ENCODE measurements at places on chromosomes 4 and X.

DNA sequence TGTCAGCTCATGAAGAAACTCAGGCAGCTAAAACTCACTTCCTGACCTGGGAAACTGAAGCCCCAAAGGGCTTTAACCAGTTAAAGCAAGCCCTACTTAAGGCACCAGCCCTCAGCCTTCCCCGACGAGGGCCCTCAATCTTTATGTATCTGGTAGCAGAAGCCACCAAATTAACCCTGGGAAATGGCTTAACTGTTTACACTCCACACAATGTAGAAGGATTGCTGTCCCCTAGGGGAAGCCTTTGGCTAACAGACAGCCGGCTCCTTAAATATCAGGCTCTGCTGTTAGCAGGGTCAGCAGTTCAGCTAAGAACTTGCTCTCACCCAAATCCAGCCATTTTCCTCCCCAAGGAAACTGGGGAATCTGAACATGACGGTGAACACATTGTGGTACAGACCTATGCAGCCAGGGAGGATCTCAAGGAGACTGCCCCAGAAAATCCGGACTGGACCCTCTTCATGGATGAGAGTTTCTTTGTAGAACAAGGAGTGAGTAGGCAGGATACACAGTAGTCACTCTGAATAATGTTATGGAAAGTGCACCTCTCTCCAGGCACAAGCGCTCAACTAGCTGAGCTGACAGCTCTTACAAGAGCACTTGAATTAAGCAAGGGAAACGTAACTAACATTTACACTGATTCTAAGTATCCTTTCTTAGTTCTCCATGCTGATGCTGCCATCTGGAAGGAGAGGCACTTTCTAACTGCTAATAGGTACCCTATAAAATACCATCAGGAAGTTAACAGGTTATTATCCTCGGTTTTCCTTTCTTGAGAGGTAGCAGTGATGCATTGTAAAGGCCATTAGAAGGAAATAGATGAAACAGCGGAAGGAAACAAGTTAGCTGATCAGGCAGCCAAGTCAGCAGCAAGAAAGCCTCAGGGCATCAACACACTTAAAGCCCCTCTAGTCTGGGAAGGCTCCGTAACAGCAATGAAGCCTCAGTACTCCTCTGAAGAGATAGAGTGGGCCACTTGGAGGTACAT is 9.6 kb upstream of the NAF1 start:
- DNase-seq, result no peak

DNA sequence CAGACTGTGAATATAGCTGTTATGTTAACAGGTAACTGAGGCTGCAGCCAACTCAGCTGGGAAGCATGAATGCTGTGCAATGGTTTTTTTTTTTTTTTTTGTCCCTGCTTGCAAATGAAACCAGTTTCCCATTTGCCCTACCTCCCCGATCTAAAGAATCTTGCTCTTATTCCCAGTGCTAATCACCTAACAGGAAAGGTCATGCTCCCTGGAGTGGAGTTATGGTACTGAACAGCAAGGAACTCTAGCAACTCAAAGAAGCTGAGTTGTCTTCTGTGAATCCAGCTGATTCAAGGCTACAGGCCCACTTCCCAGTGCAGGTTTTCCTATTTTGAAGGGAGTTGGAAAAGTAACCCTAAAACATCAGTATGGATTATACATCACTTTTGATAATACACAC is 52.1 kb downstream of the HTR2C start:
- DNase-seq, result no peak

GRCh38 chr4:105194328-105195231 is 47.9 kb downstream of the TET2 start:
- peak; percentile 20 for DNase-seq

GRCh38 chrX:56588397-56589188 is 25.2 kb downstream of the UBQLN2 start:
- no peak for DNase-seq

GRCh38 chr4:2689825-2690700 is 66.1 kb downstream of the TNIP2 start:
- DNase-seq, result no peak

GRCh38 chrX:619451-619811 is 11.2 kb upstream of the SHOX start:
- DNase-seq, result no peak

DNA sequence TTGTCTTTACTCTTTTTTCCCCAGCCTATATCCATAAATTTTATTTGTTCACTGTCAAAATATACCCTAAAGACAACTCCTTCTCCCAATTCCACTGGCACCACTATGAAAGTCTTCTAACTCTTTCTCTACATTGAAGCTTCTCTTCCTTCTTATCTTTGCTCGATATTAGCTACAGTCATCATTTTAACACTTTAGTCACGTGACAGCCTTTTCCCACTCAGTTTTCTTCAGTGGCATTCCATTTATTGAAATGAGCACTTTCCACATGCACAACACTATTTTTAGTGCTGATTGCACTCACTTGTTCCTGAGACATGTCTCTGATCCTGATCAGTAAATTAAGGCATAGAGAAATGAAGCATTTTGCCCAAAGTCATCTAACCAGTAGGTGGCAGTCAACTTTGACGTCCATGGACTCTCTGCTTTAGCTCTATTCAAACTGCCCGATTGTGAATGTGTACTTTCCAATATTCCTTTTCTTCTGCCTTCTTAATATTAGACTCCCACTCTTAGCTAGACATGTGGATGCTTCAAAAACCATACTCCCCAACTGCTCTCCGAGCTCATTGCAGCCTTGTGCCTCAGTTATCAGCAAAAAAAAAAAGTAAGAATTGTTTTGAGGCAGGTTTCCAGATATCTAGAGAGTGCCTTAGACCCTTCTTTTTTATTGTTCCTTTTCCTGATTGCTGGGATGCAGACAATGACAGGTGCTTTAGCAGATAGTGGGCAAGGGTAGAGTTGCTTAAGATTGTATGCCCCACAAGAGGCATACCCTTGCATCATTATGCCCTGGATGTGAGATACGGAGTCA is 394.4 kb upstream of the ADGRL3 start:
- peak; percentile 4 for DNase-seq

- no peak for DNase-seq
Measured at GRCh38 chr4:2273657-2274319, 11.9 kb upstream of the MXD4 start.

All from GM10248 (cell line).